NCI-H1092 treated with DMSO at 0.1 percent for 48 hours (cell line): ENCODE measurements at places on chromosomes 3 and 15.

DNA sequence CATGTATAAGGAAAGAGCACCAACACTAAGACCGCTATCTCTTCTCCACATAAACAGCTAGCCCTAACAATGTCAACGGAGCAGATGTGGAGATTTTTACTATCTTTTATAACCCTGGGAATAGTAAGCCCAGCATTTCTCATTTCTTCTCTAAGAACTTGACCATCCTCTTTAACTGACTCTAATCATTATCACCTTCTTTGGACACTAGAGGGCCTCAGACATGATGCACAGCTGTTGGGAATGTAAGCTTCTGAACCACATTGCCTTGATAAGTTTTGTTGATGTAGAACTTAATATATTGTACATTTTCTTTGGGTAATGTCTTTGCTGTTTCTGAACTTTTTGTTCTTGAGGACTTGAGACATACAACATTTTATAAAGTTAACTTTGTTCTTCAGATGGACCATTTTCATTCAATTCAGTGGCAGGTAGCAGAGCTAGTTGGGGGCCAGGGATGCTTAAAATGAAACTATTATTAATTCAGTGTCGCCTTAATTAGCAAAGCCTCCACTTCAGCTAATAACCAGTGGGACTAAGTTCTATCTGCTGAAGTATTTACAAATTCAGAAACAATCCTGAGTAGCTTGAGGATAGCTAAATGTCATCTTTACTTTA, 9.6 kb upstream of the TAGLN3 start:
- peak; percentile 75 for DNase-seq

DNA sequence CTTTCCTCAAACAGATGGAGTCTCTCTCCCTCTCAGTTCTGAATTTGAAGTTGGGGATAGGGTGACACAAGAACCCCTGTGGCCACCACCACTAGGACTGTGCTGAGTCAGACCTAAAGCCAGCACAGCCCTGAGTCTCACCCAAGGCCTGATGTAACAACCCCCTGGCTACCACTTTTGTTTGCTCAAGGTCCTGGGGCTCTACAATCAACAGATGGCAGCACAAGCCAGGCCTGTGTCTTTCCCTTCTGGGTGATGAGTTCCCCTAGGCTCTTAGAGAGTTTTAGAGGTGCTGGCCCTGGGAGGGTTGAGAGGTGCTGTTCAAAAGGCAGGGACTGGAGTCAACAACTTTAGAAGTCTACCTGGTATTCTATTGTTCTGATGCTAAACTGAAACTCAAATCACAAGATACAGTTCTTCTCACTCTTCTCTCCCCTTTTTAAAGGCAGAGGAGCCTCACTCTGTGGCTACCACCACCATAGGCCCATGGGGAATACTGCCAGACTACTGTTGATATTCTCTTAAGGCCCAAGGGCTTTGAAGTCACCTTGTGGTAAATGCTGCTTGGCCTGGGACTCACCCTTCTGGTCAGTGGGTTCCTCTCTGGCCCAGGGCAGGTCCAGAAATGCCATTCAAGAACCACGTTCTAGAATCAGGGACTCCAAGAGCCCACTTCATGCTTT, 6.5 kb downstream of the OR5K4 start:
- DNase-seq, result no peak

DNA sequence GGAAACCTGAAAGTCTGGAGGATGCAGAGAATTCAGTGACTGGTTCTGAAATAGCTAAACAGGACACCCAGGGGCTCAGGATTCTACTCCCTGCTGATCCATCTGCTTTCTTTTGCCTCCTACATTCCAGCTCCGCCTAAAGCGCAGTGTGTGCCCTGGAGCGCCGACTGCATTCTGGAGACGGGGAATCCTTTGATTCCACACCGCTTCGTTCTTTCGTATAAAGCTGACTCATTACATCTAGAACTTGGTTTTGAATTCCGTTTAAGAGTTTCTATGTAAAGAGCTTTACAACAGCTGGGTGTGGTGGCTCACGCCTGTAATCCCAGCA, 61.8 kb downstream of the SENP2 start:
- DNase-seq, result no peak

- DNase-seq, result no peak
These were observed 25.1 kb upstream of the CSTA start for GRCh38 chr3:122299872-122300460.

DNA sequence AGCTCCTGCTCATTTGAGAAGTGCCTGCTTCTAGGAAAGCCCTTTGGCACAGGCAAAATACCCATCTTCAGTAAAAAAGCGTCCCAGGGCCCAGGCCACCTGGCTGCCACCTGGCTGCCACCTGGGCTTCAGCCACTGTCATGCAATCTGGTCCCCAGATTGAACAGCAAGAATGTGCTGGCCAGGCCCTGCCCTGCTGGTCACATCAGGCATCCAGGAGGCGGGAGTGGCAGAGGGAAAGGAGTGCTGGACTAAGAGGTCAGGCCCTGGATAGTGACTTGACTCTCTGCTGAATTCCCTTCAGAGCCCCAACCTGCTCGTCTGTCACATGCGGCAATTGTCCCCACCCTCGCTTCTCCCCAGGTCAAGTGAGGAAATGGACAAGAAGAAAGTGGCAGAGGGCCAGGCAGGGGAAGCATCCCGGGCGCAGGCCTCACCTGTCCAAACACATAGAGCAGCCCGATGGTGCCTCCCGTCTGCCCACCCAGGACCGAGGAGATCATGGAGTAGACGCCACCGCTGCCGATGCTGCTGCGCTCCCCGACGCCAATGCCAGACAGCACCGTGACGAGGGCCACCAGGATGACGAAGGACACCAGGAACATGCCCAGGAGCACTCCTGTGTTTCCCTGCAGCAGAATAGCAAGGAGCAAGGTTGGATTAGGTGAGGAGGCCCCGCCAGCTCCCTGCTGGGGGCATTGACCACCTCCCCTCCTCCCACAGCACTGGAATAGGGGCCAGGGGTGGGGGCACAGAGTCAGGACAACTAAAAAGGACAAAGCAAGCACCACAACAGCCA, 25.5 kb downstream of the SLC12A8 start:
- no peak for DNase-seq

DNA sequence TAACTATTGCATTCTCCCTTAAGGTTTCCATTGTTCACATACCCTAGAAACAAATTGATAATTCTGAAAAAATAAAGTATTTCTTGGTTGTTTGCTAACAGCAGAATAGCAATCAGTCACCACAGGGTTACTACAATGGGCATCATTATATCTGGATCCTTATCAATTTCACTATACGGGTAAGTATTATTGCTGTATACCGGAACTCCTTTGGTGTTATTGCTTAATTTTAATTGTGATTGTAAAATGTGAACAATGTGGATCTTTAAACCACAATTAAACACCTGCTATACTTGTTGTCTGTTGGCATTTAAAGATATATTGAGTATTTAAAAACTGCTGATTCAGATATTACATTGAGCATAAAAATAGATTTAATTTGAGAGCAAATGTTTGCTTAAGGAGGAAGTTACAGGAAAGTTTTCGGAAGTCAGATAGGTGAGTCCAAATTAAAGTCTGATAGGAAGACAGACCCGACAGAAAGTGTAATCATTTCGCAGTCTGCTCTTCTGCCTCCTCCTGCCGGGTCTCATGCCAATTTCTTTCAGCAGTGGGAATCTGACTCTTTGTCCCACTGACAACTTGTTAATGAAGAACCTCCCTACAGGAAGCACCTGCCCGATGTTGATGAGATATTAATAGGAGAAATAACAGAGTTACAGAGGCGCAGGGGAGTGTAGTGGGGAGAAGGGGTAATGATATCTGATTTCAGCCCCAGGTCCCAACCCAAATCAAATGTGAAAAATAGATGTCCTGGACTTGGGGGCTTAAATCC, 169.7 kb upstream of the TBC1D5 start:
- DNase-seq, result no peak

DNA sequence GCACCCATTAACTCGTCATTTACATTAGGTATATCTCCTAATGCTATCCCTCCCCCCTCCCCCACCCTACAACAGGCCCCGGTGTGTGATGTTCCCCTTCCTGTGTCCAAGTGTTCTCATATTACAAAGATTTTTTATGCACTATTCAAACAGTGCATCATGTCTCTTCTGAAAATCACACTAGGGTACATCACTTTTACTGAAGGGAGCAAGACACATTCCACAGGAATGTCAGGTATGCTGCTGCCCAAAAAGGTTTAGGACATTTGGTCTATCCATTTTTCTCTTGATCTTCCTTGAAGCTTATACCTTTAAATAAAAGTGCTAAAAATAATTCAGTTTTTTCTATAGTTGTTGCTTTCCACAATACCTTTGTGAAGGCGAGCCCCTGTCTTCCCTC, 9.2 kb upstream of the EPHA3 start:
- no peak for DNase-seq

- no peak for DNase-seq
These were observed 502.5 kb upstream of the NECTIN3 start for GRCh38 chr3:110569073-110569472.

DNA sequence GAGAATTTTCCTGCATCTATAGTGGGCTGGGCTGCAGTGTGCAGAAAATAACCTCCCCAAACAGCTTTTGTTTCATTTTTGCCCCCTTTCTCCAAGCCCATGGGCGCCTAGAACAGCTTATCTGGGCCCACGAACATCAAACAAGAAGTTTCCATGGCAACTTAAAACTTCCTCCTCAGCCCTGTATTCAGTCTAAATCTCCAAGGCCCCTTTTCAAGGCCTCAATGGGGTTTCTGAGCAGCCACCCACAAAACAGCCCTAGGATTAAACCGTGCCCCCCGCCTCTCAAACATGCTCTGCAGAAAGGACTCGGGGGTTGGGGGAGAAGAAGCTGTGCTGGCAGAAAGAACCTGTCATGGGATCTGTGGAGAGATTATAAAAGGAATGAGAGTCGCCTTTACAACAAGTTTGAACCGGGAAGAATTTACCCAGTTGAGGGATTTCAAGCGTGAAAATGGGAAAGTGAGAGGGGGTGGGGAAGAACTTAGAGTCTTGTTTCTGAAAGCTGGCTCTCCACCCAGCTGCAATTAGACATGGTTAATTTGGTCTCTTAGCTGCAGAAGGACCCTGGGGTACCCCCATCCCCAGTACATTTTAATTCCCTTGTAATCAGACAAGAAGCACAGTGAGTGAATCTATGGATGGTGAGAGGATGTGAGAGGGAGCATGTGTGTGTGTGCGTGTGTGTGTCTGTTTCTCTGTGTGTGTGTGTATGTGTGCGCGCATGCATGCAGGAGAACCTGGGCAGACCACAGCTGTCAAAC, 4.3 kb upstream of the FAM107A start:
- no peak for DNase-seq

DNA sequence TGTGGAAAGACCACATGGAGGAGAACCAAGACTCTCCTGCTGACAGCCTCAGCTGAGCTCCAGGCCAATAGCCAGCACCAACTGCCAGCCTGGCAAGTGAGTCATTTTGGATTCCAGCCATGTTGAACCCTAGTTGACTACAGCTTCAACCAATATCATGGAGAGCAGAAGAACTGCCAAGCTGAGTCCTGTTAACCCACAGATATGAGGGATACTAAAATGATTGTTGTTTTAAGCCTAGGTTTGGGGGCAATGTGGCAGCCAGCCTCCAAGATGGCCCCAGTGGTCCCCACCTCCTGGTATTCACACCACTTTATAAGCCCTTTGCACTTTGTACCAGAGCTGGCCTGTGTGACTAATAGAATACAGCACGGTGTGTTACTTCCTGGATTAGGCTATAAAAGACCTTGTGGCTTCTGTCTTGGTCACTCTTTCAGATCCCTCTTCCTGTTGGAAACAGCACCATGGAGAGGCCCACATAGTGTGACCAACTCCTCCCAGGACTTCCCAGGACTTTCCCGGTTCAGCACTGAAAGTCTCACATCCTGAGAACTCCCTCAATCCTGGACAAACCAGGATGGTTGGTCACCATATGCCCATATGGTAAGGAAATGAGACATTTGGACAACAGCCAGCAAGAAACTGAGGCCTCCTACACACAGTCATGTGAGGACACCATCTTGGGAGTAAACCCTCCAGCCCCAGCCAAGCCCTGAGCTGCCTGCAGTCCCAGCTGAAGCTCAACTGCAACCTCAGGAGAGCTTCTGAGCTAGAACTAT, 32.4 kb upstream of the CDV3 start:
- no peak for DNase-seq

GRCh38 chr3:179768080-179768479, 115.2 kb downstream of the USP13 start:
- DNase-seq, result no peak

- DNase-seq, result no peak
These were observed 62.3 kb downstream of the MCTP2 start for GRCh38 chr15:94293411-94294402.

- peak; percentile 90 for DNase-seq
These were observed 15.2 kb downstream of the EFCC1 start for GRCh38 chr3:129016356-129016719.

GRCh38 chr15:58737298-58737697, 12.2 kb downstream of the ADAM10 start:
- DNase-seq, result no peak

DNA sequence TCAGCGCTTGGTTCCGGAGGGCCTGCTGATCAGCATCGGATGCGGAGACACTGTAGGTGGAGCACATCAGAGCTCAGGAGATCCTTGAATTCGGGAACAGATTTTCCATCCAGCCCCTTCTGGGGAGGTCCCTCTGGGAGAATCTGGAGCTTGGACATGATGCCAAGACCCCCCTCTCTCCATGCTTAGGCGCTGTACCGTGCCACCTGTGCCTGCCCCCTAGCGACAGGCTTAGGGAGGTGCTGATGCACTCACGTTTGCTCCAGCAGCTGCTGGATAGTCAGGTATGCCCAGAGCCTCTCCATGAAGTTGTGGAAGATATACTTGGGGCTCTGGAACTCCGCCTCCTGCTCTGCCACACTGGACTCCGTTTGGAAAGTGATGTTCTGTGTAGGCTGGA, 9.7 kb downstream of the ITIH4 start:
- DNase-seq, result peak; percentile 4

DNA sequence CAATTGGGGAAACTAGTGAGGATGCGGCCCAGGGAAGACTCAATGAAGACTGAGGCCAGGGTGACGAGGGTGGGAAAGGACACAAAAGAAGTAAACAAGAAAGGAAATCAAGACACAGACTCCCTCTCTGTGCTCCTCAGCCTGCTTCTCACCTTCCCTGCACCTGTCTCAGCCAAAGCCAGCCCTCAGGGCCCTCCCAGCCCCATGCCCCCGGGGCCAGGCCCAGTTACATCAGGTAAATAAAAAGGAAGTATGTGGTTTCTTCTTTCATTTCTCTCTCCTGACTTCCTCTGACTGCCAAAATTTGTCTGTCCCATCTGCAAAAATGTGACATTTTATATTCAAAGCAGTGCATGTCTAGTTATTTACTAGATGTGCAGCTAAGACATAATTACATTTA, 328.0 kb downstream of the UACA start:
- no peak for DNase-seq

GRCh38 chr3:48433472-48434118, 3.7 kb upstream of the PLXNB1 start:
- DNase-seq, result no peak

- peak; percentile 52 for DNase-seq
These were observed 817 bp downstream of the USP3 start for GRCh38 chr15:63504979-63505841.
